ENCODE measurements at places on chromosomes 7 and 10.
A peak's percentile ranks its signal among the peaks of the same experiment; 100 is the strongest.

- DNase-seq = peak; percentile 97
Measured at GRCh38 chr10:132774902-132775863, 10.8 kb downstream of the NKX6-2 start.

- DNase-seq = peak; percentile 18
Measured at GRCh38 chr7:148058092-148058491, 532.5 kb upstream of the C7orf33 start.

GRCh38 chr10:21293518-21294356 is 231.7 kb downstream of the SKIDA1 start:
- DNase-seq = no peak

GRCh38 chr7:2148189-2148588 is 84.6 kb downstream of the MAD1L1 start:
- DNase-seq = no peak

DNA sequence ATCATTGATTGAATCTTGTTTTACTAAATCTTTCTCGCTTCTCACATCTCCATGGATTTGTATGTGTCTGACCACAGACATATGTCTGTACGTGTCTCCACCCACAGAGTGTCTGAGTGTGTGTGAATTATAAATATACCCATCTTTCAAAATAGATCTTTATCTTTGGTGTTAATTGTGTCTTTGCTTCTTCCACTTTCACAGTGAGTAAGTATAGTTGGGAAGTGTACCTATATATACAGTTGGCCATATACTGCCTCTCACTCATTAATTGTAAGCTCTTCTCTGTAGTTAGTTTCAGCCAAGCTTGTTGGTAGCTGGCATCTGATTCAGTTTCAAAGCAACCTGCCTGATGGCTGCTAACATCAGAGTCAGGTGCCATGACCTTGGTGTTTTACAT is 18.4 kb downstream of the EEPD1 start:
- no peak for DNase-seq

DNA sequence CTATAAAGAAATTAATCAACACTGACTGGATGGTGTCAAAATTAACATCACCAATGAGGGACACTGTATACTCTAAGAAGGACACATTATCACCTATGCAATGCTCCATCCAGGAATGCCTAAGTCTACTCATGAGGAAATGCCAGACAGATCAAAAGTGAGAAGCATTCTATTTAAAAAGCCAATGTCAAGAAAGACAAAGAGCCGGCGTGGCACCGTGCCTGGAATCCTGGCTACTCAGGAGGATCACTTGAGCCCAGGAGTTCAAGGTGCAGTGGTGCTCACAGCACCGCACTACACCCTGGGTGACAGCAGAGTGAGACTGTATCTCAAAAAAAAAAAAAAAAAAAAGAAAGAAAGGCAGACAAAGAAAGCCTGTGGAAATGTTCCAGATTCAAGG is 45.5 kb upstream of the ANAPC16 start:
- no peak for DNase-seq

DNA sequence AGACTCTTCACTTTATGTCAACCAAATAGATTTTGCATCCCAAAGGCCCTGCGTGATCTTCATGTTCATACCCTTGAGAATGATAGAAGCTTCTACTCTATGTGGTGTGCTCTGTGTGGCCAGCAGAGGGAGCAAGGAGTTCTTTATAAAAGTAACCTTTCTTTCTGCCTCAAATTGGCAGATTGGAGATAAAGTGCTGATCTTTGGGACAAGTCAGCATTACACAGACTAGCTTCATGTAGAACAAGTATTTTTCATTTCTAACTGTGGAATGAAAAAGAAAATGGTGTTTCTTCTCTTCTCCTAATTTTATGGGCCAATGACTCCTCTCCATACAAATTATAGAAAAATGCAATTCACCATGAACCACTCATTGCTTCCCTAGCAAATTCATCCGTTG is 1214.1 kb downstream of the SORCS1 start:
- peak; percentile 81 for DNase-seq

GRCh38 chr10:3782451-3783315 is 2.3 kb downstream of the KLF6 start:
- peak; percentile 98 for DNase-seq

DNA sequence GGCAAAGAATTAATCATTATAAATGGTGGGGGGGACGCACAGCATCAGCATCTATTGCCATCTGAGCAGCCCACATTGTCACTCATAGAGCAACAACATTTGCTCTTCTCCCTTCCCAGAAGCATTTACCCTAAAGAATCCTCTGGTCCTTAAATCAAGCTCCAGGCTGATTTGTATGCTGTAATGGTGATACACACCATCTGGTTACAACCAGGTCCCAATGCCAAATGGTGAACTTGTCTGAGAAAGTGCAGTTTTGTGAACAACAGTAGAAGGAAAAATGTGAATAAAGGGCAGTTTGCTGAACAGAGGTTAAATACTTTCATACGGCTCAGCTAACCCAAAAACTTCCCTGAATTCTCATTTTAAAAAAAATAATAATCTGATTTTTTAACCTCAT is 38.8 kb upstream of the TCF7L2 start:
- no peak for DNase-seq

DNA sequence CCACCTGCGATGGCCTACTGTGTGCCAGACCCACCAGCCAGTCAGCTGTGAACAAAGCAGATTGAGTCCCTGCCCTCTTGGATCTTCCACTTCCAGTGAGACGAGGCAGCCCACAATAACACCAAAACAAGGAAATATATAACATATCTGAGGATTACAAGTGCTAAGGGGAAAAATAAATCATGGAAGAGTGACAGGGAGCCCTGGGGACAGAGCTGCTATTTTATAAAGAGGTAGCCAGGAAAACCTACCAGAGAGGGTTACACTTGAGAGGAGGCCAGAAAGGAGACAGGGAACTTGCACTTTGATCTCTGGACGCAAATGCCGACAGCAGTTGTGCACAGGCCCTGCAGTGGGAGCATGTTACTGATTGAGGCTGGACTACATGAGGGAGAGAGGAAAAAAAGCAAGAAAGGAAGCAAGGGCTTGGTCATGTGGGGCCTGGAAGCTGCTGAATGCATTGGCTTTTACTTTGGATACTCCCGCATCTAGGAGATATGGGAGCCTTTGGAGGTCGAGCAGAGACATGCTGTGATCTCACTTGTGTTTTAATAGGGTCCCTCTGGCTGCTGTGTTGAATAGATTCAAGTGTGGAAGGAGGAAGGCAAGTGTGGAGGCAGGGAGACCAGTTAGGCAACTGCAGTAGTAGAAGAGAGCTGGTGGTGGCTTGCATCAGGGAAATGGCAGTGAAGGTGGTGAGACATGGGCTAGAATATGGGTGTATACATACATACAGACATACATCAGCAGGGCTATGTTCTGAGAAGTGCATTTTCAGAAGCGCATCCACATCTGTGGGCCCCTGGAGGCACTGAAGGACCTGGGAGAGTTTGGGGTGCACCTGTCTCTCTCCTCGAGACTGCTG is 26.2 kb downstream of the MINDY4 start:
- DNase-seq = no peak

- no peak for DNase-seq
Measured at GRCh38 chr10:111873041-111873440, 310.5 kb downstream of the GPAM start.

DNA sequence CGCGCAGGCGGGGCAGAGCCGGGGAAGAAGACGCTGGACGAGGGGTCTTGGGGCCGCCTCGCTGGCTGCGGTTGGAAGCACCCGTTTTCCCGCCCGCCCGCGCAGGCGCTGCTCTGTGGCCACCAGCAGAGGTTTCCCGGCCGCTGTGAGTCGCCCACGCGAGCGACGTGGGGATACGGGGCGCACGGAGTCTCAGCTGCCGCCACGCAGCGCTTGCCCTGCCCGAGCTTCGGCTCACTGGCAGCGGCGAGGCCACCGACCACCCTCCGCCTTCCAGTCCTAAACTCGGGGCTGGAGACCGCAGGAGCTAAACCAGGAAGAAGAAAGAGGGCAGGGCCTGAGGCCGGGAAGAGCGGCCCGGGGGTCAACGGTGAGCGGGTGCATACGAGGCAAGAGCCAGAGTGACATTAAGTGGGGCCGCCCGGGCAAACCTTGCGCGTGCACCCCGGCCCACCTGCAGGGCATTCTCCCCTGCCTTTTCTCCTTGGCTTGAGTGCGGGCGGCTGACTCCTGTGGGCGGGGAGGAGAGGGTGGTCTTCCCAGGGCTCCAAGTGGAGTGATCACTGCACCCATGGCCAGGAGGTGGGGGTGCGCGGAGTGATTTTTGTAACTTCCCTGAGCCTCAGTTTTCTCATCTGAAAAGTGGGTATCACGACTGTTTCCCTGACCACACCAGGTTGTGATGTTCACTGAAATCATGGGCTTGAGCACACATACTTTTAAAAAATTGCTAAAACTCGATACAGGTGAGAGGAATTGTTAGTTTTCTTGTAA is 7.1 kb upstream of the EMX2 start:
- DNase-seq = no peak

- no peak for DNase-seq
Measured at GRCh38 chr7:55097100-55097499, 78.3 kb downstream of the EGFR start.

- no peak for DNase-seq
Measured at GRCh38 chr7:29192811-29193210, 1.8 kb upstream of the CHN2 start.

DNA sequence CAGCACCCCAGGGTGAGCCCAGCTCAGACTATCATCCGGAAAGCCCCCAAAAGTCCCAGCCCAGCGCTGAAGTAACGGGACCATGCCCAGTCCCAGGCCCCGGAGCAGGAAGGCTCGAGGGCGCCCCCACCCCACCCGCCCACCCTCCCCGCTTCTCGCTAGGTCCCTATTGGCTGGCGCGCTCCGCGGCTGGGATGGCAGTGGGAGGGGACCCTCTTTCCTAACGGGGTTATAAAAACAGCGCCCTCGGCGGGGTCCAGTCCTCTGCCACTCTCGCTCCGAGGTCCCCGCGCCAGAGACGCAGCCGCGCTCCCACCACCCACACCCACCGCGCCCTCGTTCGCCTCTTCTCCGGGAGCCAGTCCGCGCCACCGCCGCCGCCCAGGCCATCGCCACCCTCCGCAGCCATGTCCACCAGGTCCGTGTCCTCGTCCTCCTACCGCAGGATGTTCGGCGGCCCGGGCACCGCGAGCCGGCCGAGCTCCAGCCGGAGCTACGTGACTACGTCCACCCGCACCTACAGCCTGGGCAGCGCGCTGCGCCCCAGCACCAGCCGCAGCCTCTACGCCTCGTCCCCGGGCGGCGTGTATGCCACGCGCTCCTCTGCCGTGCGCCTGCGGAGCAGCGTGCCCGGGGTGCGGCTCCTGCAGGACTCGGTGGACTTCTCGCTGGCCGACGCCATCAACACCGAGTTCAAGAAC is 1.1 kb downstream of the VIM start:
- no peak for DNase-seq

DNA sequence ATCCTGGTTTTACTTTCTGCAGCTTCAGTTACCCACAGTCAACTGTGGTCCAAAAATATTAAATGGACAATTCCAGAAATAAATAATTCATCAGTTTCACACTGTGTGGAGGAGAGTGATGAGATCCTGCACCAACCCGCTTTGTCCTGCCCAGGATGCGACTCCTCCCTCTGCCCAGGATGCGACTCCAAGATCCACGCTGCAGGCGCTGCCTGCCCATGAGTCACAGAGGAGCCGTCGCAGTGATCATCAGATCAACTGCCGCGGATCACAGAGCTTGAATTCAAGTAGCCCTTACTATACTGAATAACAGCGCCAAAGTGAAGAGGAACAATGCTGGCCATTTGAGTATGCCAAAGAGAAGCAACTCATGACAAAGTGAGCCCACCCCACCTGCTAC is 61.5 kb downstream of the GRB10 start:
- no peak for DNase-seq

GRCh38 chr7:117672453-117672852 is 192.6 kb downstream of the CFTR start:
- no peak for DNase-seq

GRCh38 chr10:23046027-23046426 is 49.4 kb upstream of the MSRB2 start:
- no peak for DNase-seq

DNA sequence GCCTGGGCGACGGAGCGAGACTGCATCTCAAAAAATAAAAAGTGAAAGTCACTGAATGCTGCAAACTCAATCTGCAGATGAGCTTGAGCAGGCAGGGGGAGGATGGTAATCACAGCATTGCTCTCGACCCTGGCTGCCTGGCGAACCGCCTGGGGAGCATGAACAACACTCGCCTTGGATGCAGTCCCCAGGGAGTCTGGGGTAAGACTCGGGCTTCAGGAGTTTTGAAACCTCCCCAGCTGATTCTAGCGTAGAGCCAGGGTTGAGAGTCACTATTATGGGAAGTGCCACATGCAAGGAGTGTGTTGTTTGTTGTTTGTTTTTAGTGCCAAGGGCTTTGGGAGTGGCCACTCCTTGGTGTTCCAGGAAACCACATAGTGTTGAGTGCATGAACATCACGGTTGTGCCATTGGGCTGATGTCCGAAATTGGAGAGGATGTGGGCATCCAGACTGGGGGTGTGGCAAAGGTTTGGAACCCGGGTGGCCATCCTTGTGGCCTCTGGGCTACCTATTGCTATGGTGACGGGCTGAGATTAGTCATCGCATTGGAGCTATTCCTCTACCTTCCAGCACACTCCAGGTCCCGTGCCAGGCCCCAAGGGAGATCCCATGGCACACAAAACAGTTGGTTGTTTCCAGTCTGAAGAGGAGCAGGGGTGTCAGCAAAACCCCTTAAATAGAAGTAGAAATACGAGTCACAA is 92.6 kb downstream of the RGS10 start:
- no peak for DNase-seq

- DNase-seq = peak; percentile 76
Measured at GRCh38 chr7:135801045-135801693, 52.6 kb upstream of the FAM180A start.

GRCh38 chr10:3500408-3500856 is 284.6 kb downstream of the KLF6 start:
- peak; percentile 87 for DNase-seq

GRCh38 chr10:102773320-102773719 is 29.6 kb downstream of the WBP1L start:
- no peak for DNase-seq

DNA sequence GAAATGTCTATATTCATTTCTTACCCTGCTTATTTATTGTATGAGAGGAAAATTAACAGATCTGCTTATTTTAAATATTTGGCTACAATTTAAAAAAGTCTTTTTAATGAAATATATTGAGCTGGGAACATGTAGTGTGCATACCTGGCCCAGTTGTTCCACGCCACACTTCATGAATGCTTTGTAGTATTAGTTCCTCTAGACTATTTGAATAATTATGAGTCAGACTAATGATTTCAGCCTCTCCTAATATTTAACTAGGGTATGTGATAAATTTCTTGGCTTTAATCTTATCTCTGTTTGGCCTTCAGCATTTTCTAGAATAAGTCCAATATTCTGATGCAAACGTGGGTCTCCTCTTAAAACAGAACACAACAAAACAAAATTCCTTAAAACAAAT is 226.6 kb downstream of the CREB5 start:
- no peak for DNase-seq
